T-helper 1 cell (primary cell): ENCODE measurements at places on chromosomes 7 and 10.

GRCh38 chr10:118511711-118512110, 83.7 kb downstream of the PRLHR start:
- no peak for DNase-seq

DNA sequence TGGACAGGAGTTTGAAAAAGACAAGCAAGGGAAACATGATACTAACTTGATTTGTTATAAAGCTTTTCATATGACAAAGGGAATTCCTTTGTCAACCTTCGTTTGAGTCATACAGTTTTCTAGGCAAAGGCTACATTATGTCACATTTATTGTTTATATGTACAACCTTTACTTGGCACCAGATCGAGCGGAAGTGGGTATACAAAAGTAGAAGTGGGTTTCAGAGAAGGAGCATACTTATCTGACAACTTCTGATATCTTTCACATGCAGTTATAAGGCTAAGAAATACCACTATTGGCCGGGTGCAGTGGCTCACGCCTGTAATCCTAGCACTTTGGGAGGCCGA, 11.0 kb downstream of the STMP1 start:
- DNase-seq = no peak

- no peak for DNase-seq
These were observed 4.9 kb downstream of the TMEM130 start for GRCh38 chr7:98864731-98865453.

DNA sequence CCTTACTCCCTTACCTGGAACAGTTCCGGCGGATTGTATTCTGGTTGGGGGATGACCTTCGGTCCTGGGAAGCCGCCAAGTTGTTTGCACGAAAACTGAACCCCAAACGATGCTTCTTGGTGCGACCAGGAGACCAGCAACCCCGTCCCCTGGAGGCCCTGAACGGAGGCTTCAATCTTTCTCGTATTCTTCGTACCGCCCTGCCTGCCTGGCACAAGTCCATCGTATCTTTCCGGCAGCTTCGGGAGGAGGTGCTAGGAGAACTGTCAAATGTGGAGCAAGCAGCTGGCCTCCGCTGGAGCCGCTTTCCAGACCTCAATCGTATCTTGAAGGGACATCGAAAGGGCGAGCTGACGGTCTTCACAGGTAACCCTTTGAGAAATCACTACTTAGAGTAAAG, 1.7 kb downstream of the TWNK start:
- DNase-seq = no peak

DNA sequence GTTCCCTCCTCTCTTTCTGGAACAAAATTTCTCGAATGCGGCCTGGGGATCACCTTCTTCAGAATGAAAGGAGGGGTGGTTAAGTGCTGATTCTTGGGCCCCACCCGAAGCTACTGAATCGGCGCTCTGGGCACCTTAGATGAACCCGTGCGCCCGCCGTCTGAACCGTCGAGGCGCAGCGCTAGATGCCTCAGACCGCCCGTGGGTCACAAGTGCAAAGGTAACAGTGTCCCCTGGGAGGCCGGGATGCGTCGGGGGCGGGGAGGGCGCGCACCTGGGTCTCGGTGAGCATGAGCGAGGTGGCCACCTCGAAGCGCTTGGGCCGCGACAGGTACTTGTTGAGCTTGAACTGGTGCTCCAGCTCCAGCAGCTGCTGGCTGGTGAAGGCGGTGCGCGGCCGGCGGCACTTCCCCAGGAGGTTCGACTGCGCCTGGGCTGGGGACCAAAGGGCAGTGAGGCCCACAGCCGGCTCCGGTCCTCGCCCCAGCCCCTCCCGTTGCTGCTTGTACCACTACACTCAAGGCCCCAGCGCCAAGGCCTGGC, 4.2 kb downstream of the MNX1 start:
- no peak for DNase-seq

GRCh38 chr7:117284692-117285091, 38.2 kb downstream of the WNT2 start:
- DNase-seq = no peak

GRCh38 chr10:100827819-100828737, 82.7 kb downstream of the PAX2 start:
- peak; percentile 20 for DNase-seq

DNA sequence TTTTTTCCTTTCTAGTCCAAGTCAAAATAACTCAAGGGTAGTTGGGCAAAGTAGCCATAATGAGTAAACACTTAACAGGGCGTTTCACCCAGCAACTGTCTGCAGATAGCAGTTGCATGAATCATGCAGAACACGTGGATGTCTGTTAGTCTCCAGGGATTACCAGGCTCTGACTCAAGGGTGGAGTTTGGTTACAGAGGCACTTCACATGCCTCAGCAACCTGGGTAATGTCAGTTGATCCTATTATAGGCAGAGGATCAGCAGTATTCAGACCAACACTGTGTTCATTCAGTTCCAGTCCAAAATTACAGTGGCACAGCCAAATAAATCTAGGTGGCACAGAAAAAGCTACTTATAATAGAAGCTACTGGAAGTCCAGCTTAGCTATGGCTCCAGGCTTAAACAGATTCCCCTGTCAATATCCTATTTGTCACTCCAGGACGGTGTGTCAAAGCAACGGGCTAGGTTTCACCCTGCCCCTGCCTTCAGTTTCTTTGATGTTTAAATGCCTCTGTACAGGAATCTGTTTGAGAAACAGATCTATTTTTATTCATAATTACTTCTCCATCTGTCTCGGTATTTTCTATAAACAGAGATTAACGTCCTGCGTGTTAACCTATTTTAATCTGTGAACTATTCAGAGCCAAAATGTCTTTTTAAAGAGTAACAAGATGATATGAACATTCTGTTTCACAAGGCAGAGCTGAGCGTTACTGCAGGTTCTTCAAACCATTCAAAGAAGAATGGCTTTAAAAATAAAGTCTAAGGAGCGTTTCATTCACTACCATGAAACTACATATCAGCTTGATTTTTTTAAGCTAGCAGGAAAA, 162.6 kb upstream of the AKR1E2 start:
- no peak for DNase-seq

DNA sequence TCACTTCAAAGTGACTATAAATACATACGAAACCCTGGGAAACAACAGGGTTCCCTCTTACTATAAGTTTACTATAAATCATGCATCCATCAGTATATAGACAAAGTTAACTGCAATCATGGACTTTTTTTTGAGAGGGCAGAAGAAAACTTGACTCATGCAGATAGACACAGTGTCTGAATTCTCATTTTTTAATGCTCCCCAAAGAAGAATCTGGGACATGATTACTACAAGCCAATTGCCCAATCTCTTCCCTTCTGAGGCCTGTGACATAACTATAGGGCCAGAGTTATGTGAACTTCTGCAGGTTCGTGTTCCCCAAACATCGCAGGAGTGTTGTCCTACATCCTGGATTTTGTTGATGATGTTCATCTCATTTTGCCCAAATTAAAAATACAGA, 376.5 kb downstream of the KCNMA1 start:
- no peak for DNase-seq

DNA sequence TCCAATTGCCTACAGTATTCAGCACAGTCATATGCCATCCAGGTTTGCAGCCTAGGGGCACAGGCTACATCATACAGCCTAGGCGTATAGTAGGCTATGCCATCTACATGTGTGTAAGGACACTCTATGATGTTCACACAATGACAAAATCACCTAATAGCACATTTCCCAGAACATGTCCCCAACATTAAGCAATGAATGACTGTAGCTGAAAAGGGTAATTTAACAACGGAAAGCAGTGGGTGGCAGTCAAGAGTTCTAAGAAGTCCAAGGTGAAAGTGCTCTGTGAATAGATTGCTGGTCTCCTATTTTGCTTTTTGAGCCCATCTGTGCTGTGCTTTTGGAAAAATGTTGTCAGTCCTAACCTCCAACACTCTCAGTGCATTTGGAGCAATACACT, 162.6 kb downstream of the KLF6 start:
- no peak for DNase-seq

- DNase-seq = no peak
These were observed 80.8 kb downstream of the TMEM106B start for GRCh38 chr7:12291870-12292269.

GRCh38 chr7:17807242-17807641, 133.1 kb downstream of the SNX13 start:
- DNase-seq = no peak

GRCh38 chr10:69956741-69957230, 95.9 kb upstream of the MACROH2A2 start:
- DNase-seq = no peak

GRCh38 chr7:70091362-70091761, 493.1 kb downstream of the AUTS2 start:
- DNase-seq = no peak

DNA sequence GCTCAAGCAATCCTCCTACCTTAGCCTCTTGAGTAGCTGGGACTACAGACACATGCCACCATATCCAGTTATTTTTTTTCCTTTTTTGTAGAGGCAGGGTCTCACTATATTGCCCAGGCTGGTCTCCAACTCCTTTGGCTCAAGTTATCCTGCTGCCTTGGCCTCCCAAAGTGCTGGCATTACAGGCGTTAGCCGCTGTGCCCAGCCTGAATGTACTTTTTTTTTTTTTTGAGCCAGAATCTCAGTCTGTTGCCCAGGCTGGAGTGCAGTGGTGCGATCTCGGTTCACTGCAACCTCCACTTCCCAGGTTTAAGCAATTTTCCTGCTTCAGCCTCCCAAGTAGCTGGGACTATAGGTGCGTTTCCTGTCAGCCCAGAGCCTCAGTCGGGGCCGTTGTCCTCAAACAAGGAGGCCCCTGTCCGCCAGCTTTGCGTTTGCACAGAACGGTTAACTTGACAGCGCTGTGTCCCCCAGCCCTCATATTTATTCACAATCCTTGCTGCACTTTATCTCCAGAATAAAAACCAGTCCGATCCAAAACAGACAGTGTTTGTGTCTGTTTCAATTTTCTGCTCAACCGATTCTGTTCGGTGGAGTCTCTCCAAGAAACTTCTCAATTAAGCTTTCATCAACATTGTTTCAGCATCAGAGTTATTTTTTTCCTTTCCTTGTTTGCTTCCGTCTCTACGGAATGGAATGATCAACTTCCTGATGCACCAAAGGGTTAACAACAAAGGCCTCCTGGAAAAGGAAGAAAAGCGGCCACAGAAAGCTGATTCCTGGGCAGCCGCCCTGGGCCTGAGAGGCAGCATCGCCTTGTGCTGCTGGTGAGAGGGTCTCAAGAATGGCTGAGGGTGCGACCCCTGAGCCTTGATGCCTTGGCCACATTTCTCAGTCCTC, 64.5 kb downstream of the PDIA4 start:
- no peak for DNase-seq

GRCh38 chr7:88452646-88453045, 146.0 kb upstream of the STEAP4 start:
- no peak for DNase-seq

- DNase-seq = no peak
These were observed 231.1 kb downstream of the REEP3 start for GRCh38 chr10:63752318-63752717.

DNA sequence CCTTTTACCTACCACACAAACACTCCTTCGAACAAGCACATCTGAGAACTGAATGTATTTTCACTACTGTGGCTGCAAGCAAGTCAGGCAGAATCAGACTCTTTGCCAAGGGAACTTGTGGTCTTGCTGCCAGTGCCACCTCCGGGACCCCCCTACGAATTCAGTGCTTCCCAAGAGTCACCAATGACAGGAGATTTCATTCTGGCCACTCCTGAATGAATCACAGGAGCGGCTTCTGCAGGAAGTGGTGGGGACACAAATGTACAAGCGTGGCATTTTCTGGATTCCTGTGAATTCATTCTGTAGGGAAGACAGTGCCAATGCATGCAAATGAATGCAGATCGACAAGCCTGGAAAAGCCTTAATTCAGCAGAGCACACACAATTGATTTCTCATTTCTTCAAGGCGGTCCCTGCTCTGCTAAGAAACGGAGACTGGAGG, 161.2 kb downstream of the CAMK1D start:
- DNase-seq = no peak

- no peak for DNase-seq
These were observed 3.4 kb downstream of the DOCK4 start for GRCh38 chr7:112202816-112203215.

- DNase-seq = no peak
These were observed 67.5 kb downstream of the POU6F2 start for GRCh38 chr7:39045231-39045630.

DNA sequence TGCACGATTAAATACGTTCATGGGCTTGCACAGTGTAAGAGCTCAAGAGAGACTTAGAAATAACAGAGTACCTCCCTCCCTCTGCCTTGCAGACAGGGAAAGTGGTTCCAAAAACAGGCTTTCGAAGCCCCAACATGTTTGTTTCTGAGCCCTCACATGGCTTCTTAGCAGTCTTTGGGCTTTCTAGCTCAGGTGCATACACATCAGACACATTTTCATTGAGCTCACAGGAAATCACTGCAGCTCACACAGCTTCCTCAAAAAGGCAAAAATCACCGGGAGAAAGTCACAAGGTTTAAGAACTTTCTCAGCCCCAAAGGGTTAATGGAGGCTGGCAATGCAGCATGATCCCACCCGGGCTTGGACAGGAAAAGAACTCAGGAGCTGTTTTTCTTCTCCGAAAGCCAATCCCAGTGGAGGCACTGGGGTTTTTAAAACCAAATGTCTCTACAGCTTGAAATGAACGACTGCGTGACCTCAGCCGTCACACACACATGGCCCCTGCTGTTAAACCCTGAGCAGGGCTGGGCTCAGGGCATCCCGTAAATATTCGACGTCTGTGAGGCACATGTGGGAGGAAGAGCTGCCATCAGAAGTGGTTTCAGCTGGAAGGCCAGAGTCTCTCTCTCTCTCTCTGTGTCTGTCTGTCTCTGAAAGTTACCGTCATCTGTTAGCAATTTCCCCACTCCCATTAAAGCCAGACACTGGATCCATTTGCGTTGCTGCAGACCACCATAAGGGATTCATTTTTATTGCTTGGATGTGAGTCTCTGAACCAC, 69.7 kb downstream of the CALML3 start:
- DNase-seq = no peak

GRCh38 chr7:80105701-80106408, 28.8 kb upstream of the GNAI1 start:
- no peak for DNase-seq

DNA sequence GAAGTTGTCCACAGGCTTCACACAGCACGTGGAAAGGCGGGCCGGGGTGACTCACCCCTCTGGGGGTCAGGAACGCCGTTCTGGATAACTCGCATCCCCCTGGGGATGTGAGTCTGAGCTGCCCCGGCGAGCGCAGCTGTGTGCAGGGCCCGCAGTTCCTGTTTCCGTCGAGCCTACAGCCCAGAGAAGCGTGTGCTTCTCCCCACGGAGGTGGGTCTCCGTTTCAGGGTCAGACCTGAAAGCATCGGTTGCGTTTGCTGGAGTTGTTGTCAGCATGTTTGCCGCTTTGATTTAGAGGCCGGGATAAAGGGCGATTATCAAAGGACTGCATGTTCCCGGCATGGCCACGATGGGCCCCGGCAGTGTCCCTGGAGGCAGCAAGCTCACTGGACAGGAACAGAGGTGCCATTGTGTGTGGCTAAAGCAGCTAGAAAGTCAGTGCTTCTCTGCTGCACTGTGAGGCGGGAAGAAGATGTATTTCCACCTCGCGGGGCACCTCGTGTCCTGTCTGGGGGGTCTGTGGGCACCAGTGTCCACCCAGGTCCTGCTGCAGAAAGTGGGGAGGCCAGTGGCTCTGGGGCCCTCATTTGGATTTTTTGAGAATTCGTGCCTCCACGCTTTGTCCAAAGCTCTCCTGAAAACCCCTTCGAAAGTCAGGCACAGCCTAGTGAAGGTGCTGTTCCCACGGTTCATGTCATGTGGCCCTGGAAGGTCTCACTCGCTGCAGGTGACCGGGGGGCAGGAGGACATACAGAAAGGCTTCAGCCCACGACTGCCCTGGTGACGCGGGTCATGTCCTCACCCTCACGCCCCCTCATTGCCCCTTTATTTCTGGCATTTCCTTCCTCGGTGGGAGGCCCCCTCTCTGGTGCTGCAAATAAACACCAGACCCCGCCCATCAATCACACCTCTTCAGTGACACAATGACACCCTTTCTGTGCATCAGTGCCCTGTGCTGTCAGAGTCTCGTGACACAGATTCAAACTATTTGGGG, 27.4 kb upstream of the GDI2 start:
- DNase-seq = no peak
